ENCODE measurements at places on chromosomes 3 and 15.

DNA sequence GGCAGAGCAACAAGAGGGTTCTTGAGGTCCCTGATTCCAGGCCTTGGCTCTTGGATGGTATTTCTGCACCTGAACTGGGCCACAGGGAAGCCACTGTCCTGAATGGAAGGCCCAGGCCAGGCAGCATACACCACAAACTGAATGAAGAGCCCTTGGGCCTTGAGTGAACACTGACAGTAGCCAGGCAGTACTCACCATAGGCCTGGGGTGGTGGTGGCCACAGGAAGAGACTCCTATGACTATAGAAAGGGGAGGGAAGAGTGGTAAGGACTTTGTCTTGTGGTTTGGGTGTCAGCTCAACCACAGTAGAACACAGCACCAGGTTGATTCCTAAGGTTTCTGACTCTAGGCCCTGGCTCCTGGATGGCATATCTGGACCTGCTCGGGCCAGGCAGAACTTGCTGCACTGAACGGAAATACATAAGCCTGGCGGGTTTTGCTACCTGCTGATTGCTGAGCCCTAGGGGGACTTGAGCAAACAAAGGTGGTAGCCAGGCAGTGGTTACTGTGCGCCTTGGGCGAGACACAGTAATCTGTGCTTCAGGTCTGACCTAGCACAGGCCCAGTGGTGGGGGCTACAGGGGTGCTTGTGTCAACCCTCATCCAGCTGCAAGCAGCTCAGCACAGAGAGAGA lies 241.4 kb downstream of the ISL2 start:
- DNase-seq, result no peak

GRCh38 chr3:52490035-52490938 lies 4.9 kb upstream of the STAB1 start:
- DNase-seq, result no peak

DNA sequence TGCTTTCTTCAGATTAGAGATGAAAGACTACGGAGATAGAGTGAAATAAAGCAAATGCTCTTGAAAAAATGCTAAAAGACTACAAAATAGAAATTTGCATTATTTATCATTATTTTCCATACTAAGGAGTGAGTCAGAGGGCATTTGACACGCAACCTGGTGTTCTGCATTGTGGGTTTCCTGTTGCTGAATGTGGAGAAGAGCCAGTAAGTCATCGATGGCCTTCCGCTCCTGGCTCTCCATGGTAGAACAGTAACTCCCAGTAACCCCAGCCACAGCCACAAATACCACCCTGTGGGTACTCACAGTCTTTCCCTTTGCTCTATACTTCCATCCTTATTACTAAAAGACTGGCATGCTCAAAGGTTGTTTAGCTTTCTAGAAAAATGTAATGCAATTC lies 61.5 kb downstream of the CGGBP1 start:
- DNase-seq, result no peak

GRCh38 chr3:73863546-73864079 lies 238.9 kb upstream of the PDZRN3 start:
- no peak for DNase-seq

GRCh38 chr15:58274885-58275284 lies 136.7 kb downstream of the AQP9 start:
- DNase-seq, result no peak

DNA sequence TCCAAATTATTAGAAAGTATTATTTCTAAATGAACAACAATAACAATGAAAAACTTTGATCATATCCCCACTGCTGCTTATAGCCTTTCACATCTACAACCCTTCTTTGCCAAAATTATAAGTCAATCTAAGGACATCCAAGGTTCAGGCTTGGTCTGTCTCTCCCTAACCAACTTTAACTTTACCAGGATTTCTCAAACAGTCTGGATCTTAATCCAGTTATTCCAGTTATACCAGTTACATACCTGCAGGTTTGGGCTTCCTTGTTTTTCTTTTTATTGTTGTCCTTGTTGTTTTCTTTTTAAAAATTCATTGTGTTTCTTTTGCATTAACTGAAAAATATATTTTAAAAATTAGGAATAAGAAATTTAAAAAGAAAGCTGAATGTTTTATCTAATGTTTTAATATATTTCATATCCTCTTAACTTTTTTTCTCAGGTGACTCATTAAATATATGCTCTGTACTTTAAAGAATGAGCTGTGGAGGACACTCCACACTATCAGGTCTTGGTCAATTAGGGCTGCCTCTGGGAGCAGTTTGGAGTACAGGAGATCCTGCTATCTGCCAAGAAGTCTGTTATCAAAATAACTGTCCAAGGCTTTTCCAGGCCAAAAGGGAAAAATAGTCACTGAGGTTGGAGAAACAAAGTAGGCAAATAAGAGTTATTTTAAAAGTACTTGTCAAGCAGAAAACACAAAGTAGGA lies 421.4 kb downstream of the EPHA6 start:
- no peak for DNase-seq

- no peak for DNase-seq
Measured at GRCh38 chr3:39013921-39014509, 37.7 kb downstream of the SCN11A start.

- DNase-seq, result no peak
Measured at GRCh38 chr3:65658401-65658800, 380.3 kb downstream of the MAGI1 start.

DNA sequence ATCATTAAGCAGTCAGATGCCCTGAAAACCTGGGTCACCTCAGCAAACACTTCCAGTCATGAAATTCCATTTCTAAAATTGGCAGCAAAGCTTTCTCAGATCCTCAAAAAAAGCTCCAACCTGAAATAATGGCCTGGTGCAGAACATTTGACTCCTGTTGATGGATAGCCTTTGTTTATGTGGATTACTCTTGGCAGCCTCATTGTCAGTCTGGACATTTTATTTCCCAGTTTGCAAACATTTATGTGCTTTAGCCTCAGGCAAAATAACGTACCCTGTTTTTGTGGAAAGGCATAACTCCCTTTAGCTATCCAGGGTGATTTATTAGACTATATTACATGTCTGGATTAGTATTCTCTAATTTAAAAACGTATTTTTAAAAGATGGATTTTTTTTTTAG lies 53.9 kb downstream of the PXYLP1 start:
- peak; percentile 35 for DNase-seq

DNA sequence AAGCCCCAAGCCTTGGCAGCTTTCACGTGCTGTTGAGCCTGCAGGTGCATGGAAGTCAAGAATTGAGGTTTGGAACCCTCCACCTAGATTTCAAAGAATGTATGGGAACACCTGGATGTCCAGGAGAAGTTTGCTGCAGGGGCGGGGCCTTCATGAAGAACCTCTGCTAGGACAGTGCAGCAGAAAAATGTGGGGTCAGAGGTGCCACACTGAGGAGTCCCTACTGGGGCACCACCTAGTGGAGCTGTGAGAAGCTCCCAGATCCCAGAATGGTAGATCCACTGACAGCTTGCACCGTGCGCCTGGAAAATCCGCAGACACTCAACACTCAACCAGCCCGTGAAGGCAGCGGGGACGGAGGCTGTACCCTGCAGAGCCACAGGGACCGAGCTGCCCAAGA lies 201.6 kb downstream of the OCA2 start:
- no peak for DNase-seq

DNA sequence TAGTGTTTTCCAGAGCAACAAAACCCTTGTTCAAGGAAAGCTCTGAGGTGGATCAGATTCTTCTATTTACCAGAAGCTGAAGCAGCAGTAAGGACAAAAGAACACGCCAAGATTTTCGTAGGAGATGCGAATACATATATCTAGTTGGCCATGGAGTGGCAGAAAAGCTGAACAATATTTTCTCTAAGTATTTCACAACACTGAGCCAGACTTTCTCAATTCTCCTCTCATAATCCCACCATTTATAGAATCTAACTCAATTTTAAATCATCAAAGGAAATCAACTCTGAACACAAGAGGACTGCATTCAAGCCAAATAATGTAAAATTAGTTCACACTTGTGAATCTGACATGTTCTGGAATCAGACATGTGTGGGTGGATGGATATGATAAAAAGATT lies 775.0 kb downstream of the ROBO1 start:
- no peak for DNase-seq

- no peak for DNase-seq
Measured at GRCh38 chr3:188233320-188233719, 79.4 kb downstream of the LPP start.

GRCh38 chr3:58521917-58522631 lies 14.9 kb downstream of the ACOX2 start:
- no peak for DNase-seq

GRCh38 chr3:105729667-105730066 lies 139.1 kb downstream of the CBLB start:
- no peak for DNase-seq

GRCh38 chr3:46847744-46848143 lies 15.5 kb downstream of the MYL3 start:
- no peak for DNase-seq

DNA sequence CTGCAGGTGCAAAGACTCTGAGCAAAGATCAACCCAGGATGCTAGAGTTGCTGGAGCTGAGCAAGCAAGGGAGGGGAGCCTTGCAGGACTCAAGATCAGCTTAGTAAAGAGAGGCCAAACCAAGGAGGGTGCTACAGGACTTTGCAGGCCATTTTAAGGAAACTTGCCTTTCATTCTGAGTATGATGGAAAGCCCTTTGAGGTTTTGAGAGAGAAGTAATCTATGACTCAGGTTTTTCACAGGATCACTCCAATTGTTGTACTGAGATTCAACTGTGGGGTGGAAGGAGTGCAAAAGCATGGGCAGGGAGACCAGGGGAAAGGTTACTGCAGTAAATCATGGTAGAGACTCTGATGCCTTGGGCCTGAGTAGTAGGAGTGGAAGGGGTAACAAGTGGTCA lies 260.4 kb upstream of the GPR149 start:
- no peak for DNase-seq

- DNase-seq, result no peak
Measured at GRCh38 chr3:134839990-134840389, 44.9 kb downstream of the EPHB1 start.

DNA sequence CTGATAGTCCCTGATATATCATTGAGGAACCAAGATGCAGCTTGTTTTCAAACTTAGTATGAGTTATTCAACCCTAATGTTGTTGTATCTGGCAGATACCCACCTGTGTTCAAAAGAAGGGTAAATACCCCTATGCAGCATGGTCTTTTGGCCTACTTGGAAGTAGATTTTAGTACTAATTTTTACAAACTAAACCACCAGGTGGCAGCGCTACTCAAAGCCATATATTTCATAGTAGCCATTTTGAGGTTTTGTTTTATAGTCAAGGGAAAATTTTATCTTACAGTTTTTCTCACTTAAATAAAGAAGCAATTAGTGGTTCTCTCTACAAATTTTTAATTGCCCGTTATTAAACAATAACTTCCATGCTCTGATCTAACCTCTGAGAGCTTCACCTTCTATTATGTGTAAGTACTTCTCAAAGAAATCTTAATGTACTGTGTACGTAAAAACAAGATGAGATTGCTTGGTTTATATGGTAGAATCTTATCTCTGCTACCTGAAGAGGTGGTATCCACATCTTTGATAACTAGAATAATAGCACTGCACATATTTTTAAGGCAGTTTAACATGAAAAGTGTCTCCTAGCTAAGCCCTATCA lies 31.5 kb upstream of the MLF1 start:
- peak; percentile 92 for DNase-seq
